Spleen (tissue), 13 donors: ENCODE measurements at places on chromosomes 3 and 15. TPM values are rescaled to one million over a fixed set of nuclear protein-coding genes. Genes with fewer than 3 reads are reported as not detected.

DNA sequence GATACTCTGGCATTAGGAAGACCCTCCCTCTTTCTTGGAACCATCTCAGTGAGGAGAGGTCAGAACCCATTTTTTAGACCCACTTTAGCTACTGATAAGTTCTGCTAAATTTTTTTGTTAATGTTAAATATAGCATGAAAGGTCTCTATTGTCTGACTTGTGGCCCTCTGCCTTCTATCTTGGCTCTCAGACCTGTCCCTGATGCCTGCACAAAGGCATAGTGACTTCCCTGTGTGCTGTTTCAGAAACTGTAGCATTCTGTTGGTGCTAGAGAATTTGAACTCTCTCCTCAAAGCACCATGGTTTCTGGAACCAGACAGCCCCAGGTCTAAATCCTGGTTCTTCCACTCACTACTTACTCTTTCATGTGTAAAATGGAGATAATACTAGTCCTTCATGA lies 15.4 kb downstream of the MAPKBP1 start:
- peaks cover 40% of the 10 kb centered on the region for H3K4me1 ChIP-seq
- H3K27ac ChIP-seq: peak overlapping the region; percentile 71
- no peak overlapping the region for H3K4me3 ChIP-seq

GRCh38 chr3:171458071-171458863 lies 1.9 kb downstream of the TNIK start:
- no peaks in the 10 kb centered on the region for H3K27me3 ChIP-seq
- H3K4me3 ChIP-seq: peak overlapping the region; percentile 59
- H3K4me1 ChIP-seq: peaks cover 33% of the 10 kb centered on the region
- DNase-seq: peak; percentile 82
- H3K27ac ChIP-seq: peak overlapping the region; percentile 87
- no peaks in the 10 kb centered on the region for H3K36me3 ChIP-seq

- no peak overlapping the region for H3K4me3 ChIP-seq
- no peak overlapping the region for H3K27ac ChIP-seq
- H3K27me3 ChIP-seq: no peaks in the 10 kb centered on the region
Observed at GRCh38 chr3:32374788-32375595, 16.7 kb upstream of the CMTM7 start.

- DNase-seq: peak; percentile 92
- peak within 1 kb of the TSS; percentile 100 for H3K4me3 ChIP-seq
Observed at GRCh38 chr3:49017971-49018706, at the start of gene DALRD3. Gene DALRD3 (minus strand): TSS chr3:49018580. CDS start chr3:49018564, 16 bp downstream.

GRCh38 chr15:34102175-34102925 lies 467 bp downstream of the PGBD4 start:
- H3K4me3 ChIP-seq: peak overlapping the region; percentile 94
- peaks cover 37% of the 10 kb centered on the region for H3K4me1 ChIP-seq
- H3K27ac ChIP-seq: peak overlapping the region; percentile 94
- no peaks in the 10 kb centered on the region for H3K36me3 ChIP-seq
- H3K27me3 ChIP-seq: no peaks in the 10 kb centered on the region
- DNase-seq: no peak

DNA sequence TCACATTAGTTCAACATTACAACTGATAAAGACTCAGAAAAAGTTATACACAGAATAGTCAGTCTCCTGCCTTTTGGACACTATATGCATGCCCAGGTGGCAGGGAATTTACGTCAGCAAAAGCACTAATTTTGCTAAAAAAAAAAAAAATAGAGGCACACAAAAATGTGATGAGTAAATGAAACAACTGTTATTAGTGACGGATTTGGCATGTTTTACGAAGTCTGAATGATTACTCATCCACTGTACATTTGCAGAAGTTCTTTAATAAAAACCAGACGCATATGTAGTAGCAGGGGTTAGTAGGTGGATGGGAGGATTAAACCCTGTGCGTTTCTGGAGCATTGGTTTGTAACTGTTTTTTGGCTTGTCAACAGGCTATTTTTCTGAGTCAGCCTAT lies 99.0 kb downstream of the MITF start:
- no peaks in the 10 kb centered on the region for H3K36me3 ChIP-seq
- no peaks in the 10 kb centered on the region for H3K27me3 ChIP-seq
- no peaks in the 10 kb centered on the region for H3K4me1 ChIP-seq
- no peak overlapping the region for H3K27ac ChIP-seq

- H3K27ac ChIP-seq: peak overlapping the region; percentile 85
- no peaks in the 10 kb centered on the region for H3K27me3 ChIP-seq
- DNase-seq: no peak
Observed at GRCh38 chr3:151319628-151320027, 3.0 kb upstream of the GPR87 start.

- no peak for DNase-seq
- H3K36me3 ChIP-seq: no peaks in the 10 kb centered on the region
- H3K4me1 ChIP-seq: peaks cover 16% of the 10 kb centered on the region
- H3K27ac ChIP-seq: no peak overlapping the region
Observed at GRCh38 chr3:31671451-31671850, 138.7 kb downstream of the STT3B start.

DNA sequence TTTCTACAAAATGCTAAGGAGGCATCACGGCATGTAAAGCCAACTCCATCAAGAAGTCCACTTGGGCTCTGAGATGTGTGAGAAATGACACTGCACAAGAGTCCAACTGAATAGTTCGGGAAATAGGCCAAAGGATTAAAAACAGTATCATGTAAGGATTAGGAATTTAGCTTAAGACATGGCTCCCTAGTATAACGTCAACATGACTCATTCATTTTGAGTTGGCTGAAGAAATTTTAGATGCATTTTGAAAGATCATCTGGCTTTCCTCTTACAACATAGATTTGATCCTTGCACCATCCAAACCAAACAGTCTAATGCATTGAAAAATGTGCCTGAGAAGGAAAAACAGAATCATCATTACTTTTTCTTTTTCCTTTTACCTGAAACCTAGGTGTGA lies 109.3 kb upstream of the MME start:
- H3K4me3 ChIP-seq: no peak overlapping the region
- DNase-seq: no peak
- H3K4me1 ChIP-seq: peaks cover 9% of the 10 kb centered on the region
- H3K36me3 ChIP-seq: no peaks in the 10 kb centered on the region
- H3K27ac ChIP-seq: peak overlapping the region; percentile 89

CPLX3 gene
- 73.7 TPM for total RNA-seq

GPR15 gene
- total RNA-seq: 9.2 TPM

FSD2 gene
- not detected for total RNA-seq
